ENCODE measurements at places on chromosomes 12 and 14.

DNA sequence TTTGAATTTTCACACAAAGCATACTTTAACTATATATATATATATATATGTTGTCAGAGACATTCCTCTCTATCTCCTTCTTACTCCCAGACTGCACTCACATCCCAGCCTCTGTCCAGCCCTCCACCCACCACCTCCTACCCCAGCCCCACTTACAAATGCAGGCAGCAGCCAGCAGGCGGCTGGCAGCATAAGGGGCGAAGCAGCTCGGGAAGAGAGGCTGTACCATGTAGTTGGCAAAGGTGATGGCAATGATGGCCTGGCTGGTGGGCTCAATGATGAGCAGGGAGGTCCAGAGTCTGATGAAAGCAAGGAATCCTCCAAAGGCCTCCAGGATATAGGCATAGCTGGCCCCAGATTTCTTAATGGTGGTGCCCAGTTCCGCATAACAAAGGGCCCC lies 2.5 kb downstream of the SLC7A7 start:
- no peak for DNase-seq

DNA sequence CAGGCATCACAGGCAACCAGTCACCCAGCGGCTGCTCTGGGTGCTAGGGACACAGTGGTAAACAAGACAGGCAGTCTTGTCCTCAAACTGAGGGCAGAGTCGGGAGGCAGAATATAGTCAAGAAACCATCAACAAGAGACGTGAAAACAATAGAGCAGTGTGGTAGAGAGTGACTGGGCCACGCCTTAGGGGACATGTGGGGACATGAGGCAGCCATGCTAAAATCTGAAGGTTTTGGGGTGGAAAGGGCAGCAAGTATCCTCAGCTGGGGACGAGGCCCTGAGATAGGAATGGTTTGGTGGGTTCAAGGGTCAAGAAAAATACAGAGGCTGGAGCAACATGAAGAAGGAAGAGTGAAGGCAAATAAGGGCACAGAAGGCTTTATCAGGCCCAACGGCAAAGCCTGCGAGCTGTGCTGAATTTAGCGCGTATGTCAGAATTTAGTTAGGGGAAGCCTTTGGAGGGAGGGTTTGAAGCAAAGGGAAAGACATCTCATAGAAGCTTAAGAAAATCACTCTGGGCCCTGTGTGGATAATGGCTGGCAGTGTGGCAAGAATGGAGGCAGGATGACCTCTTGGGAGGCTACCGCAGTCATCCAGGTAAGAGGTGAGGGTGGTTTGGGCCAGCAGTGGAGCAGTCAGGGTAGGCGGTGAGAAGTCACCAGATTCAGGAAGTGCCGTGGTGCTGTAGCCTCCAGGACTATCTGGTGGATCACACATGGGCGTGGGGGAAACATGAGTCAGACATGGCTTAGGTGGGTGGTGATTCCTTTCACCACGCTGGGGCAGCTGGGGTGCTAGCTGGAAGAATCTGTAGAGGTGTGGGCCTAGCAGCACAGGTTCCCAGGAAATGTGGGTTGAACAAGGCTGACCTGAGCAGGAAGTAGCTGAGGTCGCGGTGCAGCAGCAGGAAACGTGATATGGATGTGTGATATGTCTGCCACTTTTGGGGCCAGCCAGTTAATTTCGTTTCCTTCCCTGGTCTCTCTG lies 3.0 kb downstream of the EVL start:
- no peak for DNase-seq

GRCh38 chr12:103799857-103800771 lies 40.9 kb downstream of the NT5DC3 start:
- DNase-seq = peak; percentile 99

DNA sequence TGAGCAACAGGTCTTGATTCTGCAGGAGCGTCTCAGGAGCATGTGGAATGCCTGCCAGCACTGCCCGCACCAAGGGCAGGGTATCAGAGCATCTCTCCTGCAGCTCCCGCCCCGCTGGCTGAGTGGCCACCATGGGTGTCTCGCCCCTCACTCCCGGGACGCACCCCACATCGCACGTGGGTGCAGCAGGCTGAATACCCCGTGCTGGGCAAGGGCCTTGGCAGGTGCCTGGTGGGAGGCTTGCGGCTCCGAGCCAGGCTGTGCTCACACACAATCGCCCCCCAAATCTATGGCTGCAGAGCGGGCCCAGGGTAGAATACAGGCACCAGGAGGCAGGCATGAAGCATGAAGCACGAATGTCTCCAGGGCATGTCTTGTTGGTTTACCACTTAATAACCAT lies 103.9 kb upstream of the TMEM132D start:
- DNase-seq = no peak

DNA sequence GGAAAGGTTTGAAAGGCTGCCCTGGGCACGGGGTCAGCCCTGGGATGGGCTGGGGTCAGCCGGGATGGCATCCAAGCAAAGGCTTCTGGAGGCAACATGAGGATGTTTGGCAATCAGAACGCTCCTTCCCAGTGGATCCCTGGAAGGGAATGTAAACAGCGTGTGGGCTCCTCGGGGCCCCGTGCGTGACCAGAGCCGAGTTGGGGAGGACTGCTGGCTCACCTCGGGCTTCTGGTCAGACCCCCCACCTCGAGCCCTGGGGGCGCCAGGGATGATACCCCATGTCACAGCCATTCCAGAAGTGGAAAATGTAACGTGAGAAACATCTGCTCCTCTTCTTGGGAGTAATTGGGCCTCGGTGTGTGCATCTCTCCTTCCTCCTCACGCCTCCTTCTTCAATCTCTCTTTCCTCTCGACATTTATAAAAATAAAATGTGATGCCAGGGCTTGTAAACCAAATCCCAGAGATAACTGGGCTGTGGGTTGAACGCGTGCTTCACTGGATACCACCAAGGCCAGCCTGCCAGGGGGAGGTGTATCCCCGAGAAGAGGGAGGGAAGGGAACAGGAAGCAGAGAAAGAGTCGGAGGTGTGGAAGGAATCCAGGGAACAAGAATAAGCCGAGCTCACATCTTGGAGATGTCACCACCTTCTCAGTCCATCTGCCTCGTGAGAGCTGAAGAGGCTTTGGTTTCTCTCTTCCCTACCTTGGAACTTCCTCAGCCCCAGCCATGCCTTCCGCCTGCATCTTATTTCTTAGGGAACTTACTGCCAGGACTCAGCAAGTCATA lies 144.8 kb downstream of the NUAK1 start:
- no peak for DNase-seq

- DNase-seq = no peak
These were observed 202.5 kb downstream of the CALM1 start for GRCh38 chr14:90599339-90599738.

DNA sequence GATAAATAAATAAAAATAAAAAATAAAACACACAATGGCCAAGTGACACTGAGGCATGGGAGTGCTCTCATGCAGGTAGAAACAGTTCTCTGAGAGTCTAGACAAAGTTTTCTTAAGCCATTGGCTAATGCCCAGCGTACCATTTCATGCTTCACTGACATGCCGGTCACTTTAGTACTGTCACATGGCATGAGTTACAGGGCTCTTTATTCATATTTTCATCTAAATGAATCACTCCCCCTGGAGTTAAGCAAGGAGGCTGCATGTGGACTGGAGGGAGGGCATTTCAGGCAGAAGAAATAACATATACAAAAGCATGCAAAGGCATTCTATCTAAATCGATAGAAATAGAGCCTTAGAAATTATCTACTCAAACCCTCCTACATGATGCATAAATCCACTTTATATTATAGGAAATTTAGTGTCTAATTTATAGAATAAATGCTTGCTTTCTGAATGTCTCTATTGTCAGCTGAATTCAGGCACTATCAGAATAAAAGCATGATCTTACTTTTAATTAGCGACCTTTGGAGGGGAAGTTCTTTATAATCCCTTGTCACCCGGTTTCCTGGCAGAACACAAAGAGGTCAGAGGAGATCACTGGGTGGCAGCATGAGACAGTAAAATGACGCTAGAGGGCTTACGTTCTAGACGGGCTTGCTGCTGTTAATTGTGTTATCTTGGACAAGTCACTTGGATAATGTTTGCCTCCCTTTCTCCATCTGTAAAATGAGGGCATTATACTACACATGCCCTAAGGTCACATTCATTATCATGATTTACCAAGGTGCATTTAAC lies 17.5 kb downstream of the DYRK4 start:
- DNase-seq = no peak

DNA sequence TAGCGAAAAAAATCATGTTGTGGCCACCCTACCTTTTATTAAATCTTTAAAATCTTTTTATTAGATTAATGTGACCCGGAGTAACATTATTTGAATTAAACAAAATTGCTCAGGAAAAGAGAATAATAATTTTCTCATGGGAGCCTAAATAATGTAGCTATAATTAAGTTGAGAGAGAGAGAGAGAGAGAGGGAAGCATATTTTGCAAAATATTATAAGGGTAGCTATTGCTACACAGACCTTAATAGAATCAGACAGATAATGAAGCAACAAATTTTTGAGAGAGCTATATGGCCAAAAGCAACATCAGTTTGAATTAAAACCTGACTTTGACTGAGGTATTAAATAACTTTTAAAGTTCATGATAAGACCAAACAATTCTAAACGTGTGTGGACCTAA lies 703.5 kb downstream of the TMTC2 start:
- no peak for DNase-seq

DNA sequence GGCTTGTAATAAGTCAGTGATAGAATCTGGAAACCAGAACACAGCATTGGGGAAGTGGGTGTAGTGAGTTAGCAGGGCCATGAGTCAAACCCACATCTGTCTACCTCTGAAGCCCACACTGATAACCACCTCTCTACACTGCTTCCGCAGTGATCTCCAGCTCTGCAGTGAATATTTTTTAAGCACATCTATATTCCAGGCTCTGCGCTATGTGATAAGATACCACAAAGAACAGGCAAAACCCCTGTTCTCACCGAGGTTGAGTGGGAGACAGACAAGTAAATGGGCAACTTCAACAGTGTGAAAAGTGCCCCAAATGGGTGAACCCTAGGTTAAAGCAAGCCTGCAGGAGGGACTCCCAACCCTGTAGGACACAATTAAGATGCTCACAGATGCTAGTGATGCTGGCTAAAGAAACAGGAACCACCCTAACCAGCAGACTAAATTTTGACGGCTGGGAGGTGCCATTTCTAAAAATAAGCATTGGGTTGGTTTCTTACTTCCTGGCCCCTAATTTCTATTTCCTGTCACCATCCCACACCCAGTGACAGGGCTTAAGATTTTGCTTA lies 375.0 kb downstream of the DPF3 start:
- DNase-seq = no peak

- no peak for DNase-seq
These were observed 1.2 kb downstream of the FLRT2 start for GRCh38 chr14:85531141-85531586.

- DNase-seq = no peak
These were observed 15.3 kb downstream of the CCDC88C start for GRCh38 chr14:91402348-91402747.

GRCh38 chr12:38123566-38124246 lies 192.9 kb upstream of the ALG10B start:
- DNase-seq = no peak

- DNase-seq = no peak
These were observed 27.3 kb upstream of the ZFP36L1 start for GRCh38 chr14:68820119-68820518.

DNA sequence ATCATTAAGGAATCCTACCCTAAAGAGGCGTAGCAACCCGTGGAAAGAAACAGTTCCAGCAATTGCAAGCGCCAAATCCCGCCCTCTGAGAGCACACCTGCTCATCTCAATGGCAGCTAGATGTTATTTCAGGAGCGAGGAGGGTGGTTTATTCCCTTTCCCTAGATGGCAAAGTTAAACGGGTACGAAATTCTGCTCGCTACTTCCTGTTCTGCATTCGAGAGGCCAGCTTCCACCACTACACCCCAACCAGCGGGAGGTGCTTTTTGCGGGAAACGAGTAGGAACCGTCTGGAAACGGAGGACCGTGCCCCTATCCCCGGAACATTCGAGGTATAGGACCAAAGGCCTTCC lies 536 bp downstream of the VPS29 start:
- DNase-seq = peak; percentile 87

- DNase-seq = no peak
These were observed 198.1 kb upstream of the PLXNC1 start for GRCh38 chr12:93950311-93950710.
